Stimulated activated CD8-positive, alpha-beta memory T cell treated with anti-CD3 and anti-CD28 coated beads, Interleukin-4, amount 100 ng/mL, for 1 hour (primary cell): ENCODE measurements at places on chromosomes 4 and X.

GRCh38 chr4:77235289-77235854 is 78.4 kb downstream of the CCNG2 start:
- no peak for DNase-seq

- no peak for DNase-seq
These were observed 32.2 kb upstream of the ARMCX2 start for GRCh38 chrX:101691835-101692234.

- DNase-seq = no peak
These were observed 173.4 kb upstream of the GALNT7 start for GRCh38 chr4:172995161-172995560.

DNA sequence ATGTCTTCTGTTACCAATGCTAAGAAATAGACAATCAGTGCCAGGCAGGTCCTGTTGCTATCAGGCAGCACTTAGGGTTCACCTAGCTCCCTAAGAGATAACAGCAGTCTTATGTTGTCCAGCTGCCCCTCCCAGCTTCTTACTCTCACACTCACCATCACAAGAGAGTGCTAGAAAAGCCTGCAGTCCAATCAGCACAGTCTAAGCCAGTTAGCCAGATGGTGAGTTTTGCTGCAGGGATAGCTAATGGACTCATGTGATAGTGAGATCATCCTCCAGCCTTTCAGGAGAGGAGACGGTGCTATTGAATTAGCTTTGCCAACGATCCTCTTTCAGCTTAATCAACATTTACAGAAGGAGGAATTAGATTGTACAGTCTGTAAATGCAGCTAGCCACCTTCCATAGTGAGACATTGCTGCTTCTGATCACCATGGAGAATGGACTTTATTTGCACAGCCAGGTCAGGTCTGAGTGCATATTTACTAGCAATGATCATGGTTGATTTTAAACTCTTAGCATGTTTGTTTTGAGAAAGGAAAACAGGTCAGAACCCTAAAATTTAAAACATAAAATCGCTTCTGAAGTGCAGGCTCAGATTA is 438.3 kb downstream of the CENPC start:
- DNase-seq = no peak

DNA sequence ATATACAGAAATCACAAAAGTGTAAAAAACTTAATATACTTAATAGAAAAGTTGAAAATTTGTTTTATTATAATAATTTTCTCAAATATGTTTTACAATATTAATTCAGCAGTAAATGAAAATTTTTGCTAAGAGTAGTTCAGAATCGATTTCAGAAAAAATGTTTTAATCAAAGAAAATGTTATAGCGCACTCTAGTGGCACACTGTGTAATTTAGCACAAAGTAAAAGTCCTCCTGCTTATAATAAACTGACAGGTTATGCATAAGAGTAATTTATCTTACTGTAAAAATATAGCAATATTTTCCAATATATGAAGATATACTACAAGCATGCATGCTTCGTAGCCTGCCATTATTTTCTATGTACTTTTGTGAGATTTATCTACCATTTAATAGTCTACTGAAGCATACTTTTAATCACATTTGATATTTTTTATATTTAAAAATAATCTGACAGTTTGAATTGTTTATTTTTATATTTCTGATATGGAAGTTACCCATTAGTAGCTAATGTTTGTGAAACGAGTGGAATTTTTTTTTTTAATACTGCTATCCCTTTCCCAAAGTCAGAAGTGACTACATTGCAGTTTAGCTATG is 217.9 kb upstream of the KLHL4 start:
- no peak for DNase-seq

GRCh38 chr4:24262616-24263015 is 321.7 kb downstream of the DHX15 start:
- DNase-seq = no peak

DNA sequence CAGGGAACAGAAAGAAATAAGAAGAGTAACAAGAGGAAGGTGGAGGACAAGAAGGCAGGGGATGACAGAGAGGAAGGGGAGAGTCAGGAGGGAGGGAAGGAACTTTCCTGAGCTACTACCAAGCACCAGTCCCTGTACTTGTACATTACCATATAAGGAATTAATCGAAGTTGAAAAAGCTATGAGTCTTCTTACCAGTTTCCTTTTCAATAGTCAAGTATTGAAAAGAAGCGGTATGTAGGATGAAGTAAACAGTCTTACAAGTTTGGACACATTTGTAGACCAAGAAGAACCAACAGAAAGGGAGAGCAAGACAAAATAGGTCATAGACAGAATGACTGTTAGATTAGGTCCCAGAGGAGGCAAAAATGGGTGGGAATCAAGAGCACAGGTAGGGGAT is 629.7 kb upstream of the DIPK2B start:
- no peak for DNase-seq

GRCh38 chrX:22699581-22700091 is 300.1 kb upstream of the DDX53 start:
- no peak for DNase-seq

- no peak for DNase-seq
These were observed 537.3 kb upstream of the FTHL17 start for GRCh38 chrX:31609130-31609529.

DNA sequence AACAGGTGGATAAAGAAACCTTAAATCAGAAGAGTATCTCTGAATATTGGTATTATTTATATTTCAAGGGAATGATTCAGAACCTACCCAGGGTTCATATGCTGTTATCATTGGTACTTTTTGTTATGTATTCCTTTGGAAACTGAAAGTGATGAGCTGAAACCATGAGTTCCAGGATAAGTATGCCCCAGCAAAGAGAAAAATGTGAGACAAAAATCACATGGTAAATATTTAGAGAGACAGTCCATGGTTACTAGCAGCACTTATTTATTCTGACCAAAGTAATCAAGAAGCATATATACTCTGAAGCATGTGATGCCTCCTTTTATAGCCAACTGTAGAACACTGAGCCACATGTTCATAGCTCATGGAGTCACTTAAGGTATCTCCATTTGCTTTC is 277.7 kb downstream of the ARAP2 start:
- no peak for DNase-seq

DNA sequence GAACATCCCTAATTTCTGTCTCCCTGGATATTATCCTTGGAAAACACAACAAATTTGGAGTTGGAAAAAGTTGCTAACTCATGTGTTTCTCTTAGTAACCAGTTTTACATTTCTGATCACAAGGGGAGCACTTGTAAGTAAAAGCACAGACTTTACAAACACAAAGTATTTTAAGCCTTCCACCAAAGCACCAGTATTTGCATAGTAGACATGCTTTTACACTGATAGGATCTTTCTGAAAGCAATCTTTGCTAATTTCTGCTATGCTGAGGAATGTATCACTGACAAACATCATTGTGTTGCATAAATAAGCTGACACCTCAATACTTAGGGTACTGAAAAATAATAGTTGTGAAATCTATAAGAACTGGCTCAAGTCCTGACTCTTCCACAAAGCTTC is 100.6 kb downstream of the MID1 start:
- no peak for DNase-seq

DNA sequence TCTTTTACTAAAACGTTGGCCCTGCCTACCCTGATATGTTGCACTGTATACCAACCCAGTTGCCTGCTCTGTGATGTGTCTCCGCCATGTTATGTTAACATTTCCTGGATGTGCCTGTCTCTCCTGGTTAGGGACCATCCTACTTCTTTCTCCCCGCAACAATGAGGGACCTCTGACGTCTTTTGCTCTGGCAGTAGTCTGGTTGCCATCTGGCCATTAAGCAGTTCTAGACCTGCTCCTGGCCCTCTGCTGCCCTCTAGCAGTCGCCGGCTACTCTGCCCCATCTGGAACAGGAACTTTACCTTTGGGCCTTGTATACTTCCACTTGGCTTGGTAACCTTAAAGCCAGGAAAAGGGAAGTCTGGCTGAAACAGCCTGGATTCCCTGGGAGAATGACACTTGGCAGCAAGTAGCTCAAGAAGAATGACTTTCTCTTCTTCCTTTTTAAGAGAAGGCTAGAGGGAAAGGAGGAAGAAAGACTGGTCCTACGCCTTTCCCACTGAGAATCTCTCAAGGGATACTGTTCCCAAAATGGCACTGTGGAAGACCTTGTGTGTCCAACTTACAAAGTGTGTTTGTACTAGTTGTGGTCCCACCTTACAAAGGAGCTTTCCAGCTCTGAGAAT is 63.5 kb downstream of the GPC3 start:
- no peak for DNase-seq

- no peak for DNase-seq
These were observed 26.2 kb upstream of the SLC25A6 start for GRCh38 chrX:1417921-1418771.

GRCh38 chrX:145393702-145394235 is 146.5 kb downstream of the SPANXN1 start:
- no peak for DNase-seq

DNA sequence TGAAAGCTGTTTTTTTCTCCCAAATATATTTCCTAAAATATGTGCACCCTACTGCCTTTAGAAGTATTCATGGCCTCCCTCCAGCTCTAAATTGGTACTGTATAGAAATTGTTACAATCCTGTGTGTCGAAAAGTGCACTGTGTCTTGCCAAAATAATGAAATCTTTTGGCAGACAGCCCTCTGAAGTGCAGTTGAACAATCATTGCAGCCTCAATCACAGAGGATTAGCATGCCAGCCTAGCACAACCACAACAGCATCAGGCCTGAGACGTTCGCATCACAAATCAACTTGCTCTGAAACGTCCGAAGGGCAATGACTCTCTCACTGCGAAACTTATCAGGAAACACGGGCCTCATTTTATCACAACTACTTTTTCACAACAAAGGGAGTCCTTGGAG is 99.0 kb downstream of the ANOS1 start:
- no peak for DNase-seq

DNA sequence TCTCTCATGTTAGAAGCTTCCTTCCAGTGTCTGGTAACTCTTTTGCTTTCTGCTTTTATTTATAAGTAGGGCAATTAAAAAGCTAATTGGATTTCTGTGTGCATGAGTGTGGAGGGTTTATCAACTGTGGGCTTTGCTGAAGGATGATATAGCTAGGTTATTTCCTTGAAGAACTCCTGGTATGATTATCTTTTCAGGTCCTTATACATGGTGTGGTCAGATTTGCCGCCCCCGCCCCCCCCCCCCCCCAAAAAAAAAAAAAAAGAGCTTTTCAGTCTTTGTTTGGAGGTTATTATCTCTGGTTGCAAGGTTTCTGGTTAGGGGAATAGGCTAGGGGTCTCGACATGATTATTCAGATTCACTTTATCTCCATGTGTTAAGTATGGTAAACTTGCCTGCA is 35.9 kb downstream of the MOB1B start:
- DNase-seq = no peak

DNA sequence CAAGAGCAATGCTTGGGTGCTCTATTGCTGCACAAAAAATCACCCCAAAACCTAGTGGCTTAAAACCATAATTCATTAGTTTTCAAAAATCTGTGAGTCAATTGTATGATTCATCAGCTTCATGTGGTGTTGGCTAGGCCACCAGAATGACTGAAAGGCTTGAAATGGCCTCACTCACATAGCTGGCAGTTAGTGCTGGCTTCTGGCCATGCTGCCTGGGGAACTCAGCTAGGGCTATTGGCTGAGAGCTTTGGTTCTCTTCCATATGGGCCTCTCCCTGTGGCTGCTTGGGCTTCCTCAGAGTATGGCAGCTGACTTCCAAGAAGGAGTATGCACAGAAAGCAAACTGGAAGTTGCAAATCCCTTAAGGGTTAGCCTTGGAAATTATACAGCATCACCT is 3.1 kb upstream of the MTMR1 start:
- DNase-seq = no peak

GRCh38 chrX:39047174-39047573 is 245.9 kb downstream of the MID1IP1 start:
- no peak for DNase-seq

GRCh38 chrX:101051153-101051548 is 760 bp downstream of the TRMT2B start:
- DNase-seq = no peak

GRCh38 chr4:174604198-174604597 is 81.9 kb upstream of the HPGD start:
- no peak for DNase-seq

DNA sequence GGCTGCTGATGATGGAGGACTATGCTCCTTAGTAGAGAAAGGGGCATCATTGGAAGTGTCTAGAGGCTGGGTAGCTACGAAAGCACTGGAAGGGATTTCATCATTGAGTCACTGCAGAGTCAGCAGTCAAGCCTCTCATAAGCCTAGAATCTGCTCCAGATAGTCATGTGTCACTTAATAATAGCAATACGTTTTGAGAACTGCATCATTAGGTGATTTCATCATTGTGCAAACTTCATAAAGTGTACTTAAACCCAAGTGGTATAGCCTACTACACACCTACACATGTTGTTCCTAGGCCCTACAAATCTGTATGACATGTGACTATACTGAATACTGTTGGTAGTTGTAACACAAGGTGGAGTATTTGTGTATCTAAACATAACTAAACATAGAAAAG is 165.6 kb downstream of the PTTG2 start:
- DNase-seq = no peak

GRCh38 chrX:88202149-88202548 is 544.9 kb upstream of the CPXCR1 start:
- no peak for DNase-seq

- no peak for DNase-seq
These were observed 175.5 kb downstream of the RAPGEF2 start for GRCh38 chr4:159278399-159278798.

DNA sequence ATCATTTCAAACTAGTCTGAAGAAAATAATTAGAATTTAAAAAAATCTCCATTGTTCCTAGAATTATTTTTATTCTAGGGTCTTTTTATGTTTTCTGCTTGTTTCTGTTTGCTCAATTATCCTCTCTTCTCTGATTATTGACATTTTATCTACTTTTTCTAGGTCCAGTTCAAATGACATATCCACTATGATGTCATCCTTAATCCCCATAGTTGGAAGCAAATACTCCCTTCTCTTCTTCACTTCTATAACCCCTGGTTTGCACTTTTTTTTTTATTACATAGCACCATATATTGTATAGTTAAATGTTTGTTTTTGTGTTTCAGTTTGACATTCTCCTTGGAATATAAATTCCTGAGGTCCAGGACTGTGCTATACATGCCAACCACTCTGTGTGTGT is 82.6 kb downstream of the CT47B1 start:
- DNase-seq = no peak

GRCh38 chr4:162154862-162155540 is 8.8 kb downstream of the FSTL5 start:
- DNase-seq = no peak

GRCh38 chr4:152104356-152104755 is 343.5 kb upstream of the GATB start:
- DNase-seq = no peak

DNA sequence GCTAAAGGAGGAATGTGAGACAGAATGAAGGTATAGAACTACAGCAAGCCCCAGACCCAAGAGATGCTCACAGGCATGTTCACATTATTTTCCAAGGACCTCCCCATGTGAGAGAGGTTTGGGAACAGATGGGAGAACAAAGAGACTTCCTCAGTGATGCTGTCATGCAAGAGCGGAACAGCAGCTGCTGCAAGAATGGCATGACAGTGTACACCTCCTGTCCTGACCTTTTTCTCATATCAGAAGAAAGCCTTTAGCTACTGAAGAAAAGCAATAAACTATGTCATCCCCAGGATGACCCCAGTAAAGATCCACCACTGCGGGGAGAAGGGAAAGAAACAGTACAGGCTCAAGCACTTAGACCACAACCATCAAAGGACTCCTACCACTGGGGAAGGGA is 7.2 kb downstream of the PRDM5 start:
- DNase-seq = no peak
